ENCODE measurements at places on chromosomes 12 and 14.
A peak's percentile ranks its signal among the peaks of the same experiment; 100 is the strongest.

DNA sequence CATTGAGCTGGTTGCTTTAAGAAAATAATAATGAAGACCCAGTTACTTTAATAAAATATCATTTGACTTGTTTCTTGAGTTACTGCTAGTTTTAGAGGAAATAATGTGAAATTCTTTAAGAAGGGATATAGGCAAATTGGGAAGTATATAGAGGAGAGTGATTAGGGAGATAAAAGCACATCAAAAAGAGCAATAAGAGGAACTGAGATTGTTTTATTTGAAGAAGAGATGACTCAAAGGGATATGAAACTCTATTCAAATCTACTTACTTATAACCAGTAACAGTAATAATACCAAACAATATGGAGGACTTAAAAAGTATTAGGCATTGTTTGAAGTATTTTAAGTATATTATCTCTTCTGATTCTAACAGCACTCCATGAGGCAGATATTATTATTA is 37.1 kb downstream of the LRRK2 start:
- no peak for DNase-seq

- DNase-seq, result no peak
Measured at GRCh38 chr12:77821699-77822203, 8.9 kb upstream of the NAV3 start.

DNA sequence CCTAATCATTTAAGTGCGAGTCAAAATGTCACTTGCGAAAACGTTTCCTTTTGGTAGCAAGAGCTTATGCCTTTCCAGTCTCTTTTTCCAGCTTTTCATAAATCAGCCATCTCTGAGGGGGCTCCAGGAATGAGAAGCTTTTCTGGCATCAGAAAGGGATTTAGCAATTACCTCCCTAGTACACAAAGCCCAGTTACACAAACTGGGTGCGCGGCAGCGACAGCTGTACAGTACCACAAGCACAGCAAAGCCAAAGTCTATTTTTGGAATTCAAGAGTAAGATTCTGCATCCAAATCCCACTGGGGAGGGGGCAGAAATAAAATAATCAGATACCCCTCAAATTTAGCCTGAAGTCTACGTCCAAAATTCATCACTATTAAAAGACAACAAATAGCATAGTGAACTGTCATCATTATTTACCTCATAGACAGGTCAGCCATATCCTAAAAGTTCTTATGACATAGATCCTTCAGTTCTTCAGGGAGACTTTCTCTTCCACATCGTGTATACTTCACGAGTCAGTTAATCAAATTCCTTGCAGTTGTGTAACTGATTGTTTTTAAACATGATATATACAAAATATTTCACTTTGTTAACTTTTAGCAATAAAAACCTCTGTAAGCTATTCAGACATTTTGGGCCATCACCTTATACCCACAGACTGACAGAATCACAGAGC is 150.8 kb downstream of the TTC7B start:
- no peak for DNase-seq

GRCh38 chr12:49954863-49955830 is 4.6 kb downstream of the AQP2 start:
- DNase-seq, result no peak

GRCh38 chr12:1256991-1257390 is 266.0 kb downstream of the ERC1 start:
- DNase-seq, result no peak

- DNase-seq, result peak; percentile 58
Measured at GRCh38 chr12:3342051-3342450, 149.0 kb upstream of the PRMT8 start.

GRCh38 chr12:47407463-47408129 is 298.2 kb downstream of the RPAP3 start:
- no peak for DNase-seq

GRCh38 chr14:74954232-74954946 is 1.0 kb downstream of the PGF start:
- no peak for DNase-seq

- DNase-seq, result no peak
Measured at GRCh38 chr12:3992945-3993344, 119.7 kb upstream of the PARP11 start.

GRCh38 chr12:27805238-27805637 is 25.2 kb upstream of the MANSC4 start:
- no peak for DNase-seq

DNA sequence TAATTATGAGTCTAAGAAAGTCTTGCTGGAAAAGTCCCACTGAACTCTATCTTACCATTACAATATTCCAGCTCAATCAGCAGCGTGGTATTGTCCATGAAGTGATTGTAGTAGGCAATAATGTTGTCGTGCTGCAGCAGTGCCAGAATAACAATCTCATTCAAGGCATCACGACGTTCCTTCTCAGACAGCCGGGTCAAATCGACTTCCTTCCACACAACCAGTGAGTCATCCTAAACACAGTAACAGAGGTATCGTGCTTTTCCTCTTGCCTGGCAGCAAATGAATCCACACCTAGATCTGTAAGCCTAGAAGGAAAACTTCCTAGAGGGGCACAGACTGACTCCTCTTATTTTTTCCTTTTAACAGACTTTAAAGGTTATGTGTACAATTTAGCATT is 2.9 kb downstream of the NEK9 start:
- no peak for DNase-seq

DNA sequence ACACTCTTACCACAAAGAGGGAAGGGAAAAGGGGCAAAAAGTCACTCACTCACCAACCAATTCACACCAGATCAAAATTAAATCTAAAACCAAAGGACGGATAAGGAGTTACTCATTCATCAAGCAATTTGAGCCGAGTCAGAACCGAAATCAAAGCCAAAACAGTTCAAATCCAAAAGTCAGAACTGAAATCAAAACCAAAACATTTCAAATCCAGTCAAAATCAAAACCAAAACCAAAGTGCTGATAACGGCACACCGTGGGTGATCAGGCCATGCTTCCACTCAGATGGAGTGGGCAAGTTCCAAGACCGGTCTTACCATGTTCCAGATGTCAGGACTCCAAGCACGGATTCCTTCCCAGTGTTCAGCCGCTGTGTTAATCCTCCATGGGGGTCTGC is 139.5 kb downstream of the SLC38A6 start:
- DNase-seq, result no peak

- DNase-seq, result no peak
Measured at GRCh38 chr12:71455028-71455737, 15.6 kb downstream of the LGR5 start.

DNA sequence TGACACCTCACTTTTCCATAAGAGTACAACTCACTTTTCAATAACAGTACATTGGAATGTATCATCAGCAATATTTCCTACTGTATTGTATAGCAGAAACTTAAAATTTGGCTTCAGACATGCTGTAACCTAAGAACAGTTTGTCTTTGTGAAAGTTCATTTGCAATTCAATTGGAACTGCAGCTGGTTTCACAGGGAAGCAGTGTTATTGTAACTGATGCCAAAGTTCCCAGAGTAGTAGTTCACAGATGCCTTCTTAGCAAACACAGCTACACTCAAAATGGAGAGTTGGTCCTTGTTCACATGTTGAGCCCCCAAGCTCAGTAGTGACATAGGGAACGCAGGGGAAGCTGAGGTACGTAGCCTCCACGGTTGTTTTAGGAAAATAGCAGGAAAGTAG is 23.3 kb downstream of the PPP1R36 start:
- no peak for DNase-seq

DNA sequence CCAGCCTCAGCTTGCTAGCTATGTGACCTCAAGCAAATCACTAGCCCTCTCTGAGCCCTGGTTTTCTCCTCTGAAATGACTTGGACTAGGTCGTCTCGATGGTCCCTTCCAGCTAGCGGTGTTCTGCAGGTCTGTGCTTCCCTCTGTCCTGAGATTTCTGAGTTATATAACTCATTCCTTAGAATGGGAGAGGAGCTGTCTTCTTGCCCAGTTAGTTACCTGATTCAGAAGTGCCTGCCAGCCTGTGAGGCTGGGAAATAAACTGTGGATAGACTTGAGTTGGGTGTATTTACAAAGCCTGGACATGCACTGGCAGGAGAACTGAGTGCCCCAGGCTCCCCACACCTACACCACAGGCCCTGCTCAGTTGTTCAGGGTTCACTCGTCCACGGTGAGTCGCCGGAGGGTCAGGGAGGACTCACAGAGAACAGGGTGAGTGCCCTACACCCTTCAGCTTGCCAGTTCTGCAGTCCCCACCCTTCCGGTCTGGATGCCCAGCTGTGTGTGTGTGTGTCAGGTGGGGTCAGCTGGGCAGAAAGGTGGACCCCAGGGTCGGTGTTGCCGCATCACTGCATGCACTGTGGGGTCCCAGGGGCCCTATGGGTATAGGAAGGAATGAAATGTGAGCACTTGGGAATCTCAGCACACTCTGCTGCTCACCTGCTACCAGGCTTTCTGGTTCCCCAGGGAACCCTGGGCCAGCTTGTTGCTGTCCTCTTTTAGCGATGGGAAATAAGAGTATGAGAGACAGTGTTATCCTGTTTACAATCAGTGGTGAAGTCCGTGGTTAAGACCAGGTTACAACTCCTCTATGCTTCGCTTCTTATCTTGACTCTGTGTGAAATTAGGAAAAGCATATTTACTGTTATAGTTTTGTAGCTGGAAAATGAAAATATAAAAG is 348.2 kb downstream of the DPF3 start:
- DNase-seq, result no peak

- DNase-seq, result no peak
Measured at GRCh38 chr12:130645751-130646150, 70.3 kb downstream of the RIMBP2 start.

GRCh38 chr14:20986811-20987210 is 3.0 kb upstream of the METTL17 start:
- no peak for DNase-seq

DNA sequence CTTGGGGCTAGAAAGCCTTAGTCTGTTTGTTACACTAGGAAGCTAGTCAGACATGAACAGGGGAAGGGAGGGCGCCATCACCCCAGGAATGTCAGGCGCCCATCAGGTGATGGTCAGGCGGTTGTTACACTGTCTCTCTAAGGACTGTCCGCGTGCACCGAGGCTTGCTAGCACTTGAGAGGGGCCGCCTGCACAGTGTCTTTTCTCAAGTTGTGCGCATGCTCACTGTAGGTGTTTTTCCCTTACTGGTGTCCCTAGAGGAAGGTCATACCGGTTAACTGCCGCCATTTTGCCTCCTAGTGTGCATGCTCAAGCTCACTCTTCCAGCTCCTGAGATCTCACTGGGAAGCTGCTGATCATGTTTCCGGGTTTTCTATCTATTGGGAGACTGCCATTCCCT is 855.0 kb upstream of the TMEM132C start:
- no peak for DNase-seq

GRCh38 chr12:916240-916639 is 33.3 kb downstream of the RAD52 start:
- DNase-seq, result no peak

DNA sequence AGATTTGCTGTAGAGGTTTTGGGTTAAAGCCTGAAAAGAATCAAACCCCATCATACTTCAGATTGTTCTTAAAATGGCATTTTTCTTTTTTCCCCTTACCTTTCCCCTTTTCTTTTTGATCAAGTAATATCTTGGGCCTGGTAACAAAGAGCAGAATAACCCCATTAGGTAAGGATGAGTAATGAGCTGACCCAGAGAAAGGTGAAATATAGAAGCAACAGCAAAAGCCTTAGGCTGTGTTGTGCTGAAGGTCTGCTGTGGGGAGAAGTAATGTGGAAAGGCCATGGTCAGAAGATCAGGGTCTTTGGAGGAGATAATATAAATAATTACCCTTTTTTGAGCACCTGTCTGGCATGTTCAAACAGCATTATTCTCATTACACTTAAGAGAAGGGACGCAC is 42.3 kb downstream of the MIA2 start:
- DNase-seq, result no peak

Measured in posterior cingulate gyrus (tissue), 11 donors.